Activated naive CD4-positive, alpha-beta T cell treated with anti-CD3 and anti-CD28 coated beads, Interleukin-2, amount 10 ng/mL, durations not matched to agents 7 days and 5 days (primary cell): ENCODE measurements at places on chromosomes 6 and 20.

GRCh38 chr6:126546541-126547120 is 206.7 kb downstream of the CENPW start:
- no peak for DNase-seq

DNA sequence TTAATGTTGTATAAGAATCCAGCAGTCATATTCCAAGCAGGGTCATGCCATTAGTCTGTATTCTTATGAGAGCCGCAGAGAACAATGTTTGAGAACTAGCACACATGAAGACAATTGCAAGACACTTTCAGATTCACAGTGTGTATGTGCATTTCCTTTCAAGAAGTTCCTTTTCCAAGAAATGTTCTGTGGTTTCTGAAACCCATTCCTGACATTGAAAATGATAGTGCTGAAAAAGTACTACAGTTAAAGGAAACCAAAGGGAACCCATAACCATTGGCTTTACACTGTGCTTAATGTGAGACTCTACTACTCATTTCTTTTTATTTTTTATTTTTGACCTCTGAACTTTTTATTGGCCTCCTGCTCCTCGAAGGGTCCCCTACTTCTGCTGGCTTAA is 4.2 kb upstream of the CALHM6 start:
- no peak for DNase-seq

DNA sequence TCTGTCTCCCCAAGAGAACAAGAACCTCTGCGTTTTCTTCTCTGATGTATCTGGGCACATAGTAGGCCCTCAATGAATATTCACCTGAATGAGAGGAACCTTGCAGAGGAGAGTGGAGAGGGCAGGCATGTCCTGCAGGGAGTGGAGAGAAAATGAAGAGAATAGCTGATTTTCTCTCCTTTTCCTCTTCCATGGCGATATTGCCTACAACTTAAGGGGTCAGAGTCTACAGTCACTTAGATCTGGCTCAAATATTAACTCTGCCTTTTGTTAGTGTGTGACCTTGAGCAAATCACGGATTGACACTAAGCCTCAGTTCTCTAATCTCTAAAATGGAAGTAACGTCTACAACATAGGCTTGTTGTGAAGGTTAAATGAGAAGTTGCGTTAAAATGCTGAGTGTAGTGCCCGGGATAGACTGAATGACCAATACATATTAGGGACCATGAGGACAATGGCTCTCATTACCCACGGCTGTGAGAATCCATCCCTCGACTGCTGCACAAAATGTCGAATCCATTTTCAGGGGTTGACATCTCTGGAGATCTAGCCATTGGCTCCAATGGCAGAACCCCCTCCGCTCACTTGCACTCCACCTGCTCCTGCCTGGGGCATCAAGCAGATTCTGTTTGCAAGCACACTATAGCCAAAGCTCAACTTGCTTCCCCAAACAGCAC is 14.8 kb downstream of the CD83 start:
- DNase-seq, result no peak

- no peak for DNase-seq
Observed at GRCh38 chr6:146878168-146878951, 279.6 kb downstream of the ADGB start.

DNA sequence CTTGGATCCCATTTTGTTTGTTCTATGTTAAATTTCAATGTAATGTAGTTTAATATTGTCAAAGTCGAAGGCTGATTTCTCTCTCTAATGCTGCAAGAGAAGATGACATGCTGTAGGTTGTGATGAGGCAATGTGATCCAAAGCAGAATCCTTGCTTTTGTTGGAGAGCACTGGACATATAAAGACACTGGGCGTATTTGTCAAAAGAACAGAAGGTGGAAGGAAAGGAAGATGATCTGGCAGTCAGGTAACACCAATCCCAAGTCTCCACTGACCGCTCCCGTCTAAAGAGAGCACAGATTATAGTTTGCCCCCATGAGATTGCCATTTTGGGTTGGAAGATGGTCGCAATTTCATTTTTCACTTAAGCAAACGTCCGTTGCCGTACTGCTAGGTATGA is 935 bp upstream of the RFX6 start:
- no peak for DNase-seq

DNA sequence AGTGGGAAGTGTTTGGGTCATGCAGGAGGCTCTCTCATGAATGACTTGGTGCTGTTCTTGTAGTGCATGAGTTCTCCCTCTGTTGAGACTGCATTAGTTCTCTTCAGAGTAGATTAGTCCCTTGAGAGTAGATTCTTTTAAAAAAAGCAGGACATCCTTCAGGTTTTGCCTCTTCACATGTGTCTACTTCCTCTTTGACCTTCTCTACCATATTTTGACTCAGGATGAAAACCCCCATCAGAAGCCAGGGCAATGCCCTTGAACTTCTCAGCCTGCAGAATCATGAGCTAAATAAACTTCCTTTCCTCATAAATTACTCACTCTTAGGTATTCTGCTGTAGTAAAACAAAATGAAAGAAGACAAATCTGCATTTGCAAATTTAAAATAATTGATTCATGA is 170.3 kb downstream of the CD109 start:
- no peak for DNase-seq

- no peak for DNase-seq
Observed at GRCh38 chr20:14434384-14435136, 97.1 kb upstream of the FLRT3 start.

DNA sequence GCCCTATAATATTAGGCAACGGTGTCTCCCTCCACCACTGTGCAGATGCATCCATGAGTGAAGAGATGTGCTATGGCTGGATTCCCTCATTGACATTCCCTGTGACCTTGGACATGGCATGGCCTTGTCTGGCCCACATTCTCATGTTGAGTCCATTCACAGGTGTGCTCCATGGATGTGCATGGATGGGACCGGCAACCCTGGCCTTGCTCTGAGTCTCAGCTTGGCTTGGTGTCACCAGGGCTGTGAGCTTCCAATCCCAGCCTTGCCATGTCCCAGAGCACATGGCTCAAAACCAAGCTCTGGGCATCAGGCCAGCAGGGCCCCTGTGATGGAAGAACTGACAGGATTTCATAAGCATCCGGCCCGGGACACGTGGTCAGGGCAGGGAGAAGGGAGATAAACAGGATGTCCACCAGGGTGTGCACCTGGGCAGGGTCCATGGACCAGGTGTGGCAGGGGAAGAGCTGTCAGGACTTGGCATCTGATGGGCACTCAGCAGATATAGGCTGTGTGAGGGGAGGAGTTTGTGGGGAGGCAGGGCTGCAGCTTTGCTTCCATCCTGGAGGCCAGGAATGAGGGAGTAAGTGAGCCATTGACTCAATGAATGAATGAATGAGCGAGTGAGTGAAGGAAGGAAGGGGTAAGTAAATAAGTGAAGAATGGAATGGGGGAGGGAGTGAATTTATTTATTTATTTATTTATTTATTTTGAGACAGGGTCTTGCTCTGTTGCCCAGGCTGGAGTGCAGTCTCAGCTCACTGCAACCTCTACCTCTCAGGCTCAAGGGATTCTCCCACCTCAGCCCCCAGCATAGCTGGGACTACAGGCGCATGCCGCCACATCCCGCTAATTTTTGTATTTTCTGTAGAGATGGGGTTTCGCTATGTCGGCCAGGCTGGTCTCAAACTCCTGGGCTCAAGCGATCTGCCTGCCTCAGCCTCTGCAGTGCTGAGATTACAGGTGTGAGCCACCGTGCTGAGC is 15.7 kb downstream of the NRSN2 start:
- DNase-seq, result peak; percentile 65

- DNase-seq, result no peak
Observed at GRCh38 chr6:37580176-37580955, 80.7 kb upstream of the CCDC167 start.

GRCh38 chr6:151010071-151010470 is 144.6 kb downstream of the MTHFD1L start:
- no peak for DNase-seq

DNA sequence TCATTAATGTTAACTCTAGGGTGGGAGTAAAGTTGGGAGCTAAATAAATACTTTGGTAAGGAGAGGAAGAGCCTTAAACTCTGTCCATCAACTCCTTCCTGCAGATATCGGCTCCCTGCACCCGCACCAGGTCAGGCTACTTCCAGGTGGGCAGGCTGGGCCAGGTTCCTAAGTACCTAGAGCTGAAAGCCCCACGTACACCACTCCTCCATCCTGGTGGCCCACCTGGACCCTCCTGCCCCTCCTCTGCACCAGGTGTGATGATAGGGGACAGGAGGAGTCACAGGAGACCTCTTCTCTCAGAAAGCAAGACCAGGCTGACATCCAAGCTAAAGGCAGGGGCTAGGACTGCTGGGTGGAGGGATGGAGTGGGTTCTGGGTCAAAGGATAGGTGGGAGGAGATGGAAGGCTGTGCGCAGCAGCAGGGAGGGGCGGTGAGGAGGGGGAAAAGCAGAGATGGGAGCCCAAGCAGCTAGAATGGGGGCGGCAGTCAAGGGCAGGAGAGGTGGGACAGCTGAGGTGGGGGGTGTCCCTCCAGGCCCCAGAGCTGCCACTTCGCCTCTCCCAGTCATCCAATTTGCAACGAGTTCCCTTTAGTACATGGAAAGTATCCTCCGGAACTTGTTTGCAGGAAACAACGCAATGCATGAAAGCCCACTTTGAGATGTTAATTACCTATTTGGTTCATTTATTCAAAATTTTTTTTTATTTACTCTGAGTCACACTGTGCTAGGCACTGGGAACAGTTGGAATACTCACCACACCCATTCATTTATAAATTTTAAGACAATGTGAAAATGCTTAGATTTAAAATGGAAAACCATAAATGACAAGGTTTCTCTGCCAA is 15.2 kb upstream of the TOX2 start:
- DNase-seq, result no peak

DNA sequence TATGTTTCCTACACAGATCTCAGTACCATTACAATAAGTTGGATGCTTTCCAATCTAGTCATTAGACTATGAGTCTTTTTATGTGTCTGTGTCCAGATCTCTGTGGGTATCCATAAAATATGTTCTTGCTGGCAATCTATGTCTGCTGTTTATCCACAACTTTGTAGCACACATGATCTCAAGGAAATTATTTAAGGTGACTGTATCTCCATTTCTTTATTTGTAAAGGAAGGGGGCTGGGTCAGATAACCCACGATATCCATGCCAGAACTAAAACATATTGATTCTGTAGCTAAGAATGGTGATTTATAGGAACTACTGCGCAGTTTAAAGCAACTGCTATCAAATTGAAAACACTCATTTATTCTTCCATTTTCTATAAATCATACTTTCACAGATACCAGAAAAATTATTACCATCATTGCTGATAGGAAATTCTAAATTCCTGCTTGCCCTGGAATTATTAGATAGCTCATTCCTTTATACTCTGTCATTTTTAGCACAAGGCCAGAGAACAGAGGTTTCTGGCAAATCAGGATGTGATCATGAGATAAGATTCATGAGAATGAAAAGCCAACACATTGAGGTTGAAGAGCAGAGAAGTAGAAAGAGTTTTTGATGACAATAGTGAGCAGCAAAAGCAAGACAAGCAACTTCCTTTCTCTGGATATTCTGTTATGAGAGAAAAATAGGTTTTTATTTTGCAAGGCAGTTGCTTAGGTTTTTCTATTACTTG is 851.4 kb upstream of the CITED2 start:
- DNase-seq, result no peak

- DNase-seq, result no peak
Observed at GRCh38 chr6:11462742-11463397, 74.7 kb upstream of the TMEM170B start.

GRCh38 chr6:168988801-168989200 is 264.8 kb downstream of the THBS2 start:
- no peak for DNase-seq

GRCh38 chr6:69584913-69585729 is 211.7 kb downstream of the LMBRD1 start:
- DNase-seq, result no peak

DNA sequence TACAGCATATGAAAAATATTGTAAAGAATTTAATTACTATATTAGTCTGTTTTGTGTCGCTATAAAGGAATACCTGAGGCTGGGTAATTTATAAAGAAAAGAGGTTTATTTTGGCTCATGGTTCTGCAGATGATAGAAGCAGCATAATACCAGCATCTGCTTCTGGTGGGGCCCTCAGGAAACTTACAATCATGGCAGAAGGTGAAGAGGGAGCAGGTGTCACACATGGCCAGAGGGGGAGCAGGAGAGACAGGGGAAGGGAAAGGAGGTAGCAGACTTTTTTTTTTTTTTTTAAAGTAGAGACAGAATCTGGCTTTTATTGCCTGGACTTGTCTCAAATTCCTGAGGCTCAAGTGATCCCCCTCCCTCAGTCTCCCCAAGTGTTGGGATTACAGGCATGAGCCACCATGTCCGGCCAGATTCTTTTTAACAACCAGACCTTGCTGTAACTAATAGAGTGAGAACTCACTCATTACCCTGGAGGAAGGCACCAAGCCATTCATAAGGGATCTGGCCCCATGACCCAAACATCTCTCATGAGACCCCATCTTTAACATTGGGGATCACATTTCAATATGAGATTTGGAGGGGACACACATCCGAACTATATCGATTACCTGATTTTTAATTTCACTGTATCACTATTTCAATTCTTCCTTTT is 64.6 kb downstream of the MAN1A1 start:
- peak; percentile 43 for DNase-seq

GRCh38 chr20:3171391-3172125 is 1.8 kb downstream of the LZTS3 start:
- no peak for DNase-seq

- peak; percentile 72 for DNase-seq
Observed at GRCh38 chr6:36979347-36979742, 6.7 kb downstream of the MTCH1 start.

DNA sequence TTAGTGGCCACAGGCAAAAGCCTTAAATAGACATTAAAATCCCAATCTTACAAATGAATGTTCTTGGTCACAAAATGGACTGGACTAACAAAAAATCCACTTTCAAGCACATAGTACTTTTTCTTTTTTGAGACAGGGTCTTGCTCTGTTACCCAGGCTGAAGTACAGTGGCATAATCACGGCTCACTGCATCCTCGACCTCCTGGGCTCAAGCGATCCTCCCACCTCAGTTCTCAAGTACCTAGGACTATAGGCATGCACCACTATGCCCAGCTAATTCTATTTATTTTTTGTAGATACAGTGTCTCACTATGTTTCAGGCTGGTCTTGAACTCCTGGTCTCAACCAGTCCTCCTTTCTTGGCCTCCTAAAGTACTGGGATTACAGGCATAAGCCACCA is 59.4 kb downstream of the MAP3K5 start:
- no peak for DNase-seq

DNA sequence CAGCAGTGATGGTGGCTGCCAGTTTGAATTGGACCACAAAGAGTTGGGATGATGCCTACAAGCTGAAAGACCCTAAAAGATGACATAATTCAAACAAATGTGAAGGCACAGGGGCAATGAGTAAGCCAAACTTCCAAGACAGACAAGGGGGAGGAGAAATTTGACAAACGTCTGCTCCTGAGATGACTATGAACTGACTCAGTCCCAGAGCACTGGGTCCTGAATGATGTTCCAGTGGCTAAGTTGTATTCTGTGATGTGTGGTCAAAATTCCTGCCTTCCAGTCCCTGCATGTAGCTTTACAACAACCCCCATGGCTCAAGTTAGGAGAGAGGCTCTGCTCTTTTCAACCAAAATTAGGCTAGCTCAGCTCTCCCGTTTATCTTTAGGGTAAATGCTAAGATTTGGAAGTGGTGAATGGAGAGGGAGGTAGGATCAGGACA is 86.1 kb upstream of the SIRPA start:
- DNase-seq, result no peak
